HFF-Myc (cell line): ENCODE measurements at places on chromosomes 7 and 10.

DNA sequence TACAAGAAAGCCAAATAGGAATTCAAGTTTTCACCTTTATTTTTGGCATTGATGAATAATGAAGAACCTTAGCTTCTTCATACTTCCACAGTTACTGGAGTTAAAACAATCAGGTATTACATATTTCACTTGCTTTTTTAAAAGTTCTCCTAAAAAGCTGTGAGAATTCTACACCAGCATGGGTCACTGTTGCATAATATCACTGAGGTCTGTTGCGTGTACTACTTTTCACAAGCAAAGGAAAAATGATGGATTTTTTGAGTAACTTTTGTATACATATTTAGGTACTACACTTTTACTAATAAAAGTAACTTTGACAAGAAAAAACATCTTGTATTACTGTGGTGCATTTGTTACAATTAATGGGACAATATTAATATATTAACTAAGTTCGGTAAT is 15.2 kb downstream of the FAM24B start:
- no peak for DNase-seq

- DNase-seq, result no peak
Observed at GRCh38 chr10:33798754-33799153, 464.3 kb upstream of the NRP1 start.

- no peak for DNase-seq
Observed at GRCh38 chr7:82263920-82264782, 179.4 kb downstream of the CACNA2D1 start.

DNA sequence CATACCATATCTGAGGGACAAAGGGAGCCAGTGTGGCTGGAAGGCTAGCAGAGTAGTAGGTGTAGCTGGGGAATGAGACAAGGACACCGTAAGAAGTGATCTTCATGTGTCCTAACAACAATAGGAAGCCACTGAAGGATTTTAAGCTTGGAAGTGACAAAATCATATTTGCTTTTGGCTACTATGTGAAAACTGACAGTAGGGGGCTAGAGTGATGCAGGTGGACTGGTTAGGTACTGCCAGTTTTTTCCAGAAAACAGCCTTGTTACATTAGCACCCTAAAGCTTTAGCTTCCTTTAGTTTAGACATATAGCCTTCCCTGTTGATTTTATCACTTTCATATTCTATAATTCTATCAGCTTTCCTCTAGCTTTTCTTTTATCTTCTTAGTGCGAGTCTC is 637.1 kb downstream of the ANKRD7 start:
- no peak for DNase-seq

GRCh38 chr7:50660040-50660829 is 95.0 kb upstream of the DDC start:
- DNase-seq, result no peak

GRCh38 chr10:2121929-2122328 is 384.6 kb upstream of the ADARB2 start:
- DNase-seq, result no peak

DNA sequence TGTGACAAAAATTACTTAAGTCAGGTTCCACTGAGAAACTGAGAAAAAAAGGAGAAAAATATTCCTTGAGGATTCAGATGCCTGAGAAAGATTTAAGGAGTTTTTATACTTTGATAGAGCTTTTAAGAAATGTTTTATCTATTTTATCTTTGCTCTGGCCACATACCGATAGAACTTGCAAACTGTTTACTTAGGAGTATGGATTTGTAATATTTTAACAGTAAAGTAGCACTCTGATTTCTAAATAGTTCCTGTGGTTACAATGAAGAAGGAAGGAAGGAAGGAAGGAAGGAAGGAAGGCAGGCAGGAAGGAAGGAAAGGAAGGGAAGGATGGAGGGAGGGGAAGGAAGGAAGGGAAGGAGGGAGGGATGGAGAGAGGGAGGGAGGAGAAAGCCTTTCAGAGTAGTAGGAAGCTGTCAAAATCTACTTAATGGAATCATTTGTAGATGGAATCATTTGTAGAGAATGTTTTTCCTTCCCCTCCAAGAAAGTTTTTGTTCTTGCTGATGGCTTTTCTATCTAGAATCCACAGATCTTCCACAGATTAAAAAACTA is 489.0 kb upstream of the ANKRD30A start:
- DNase-seq, result no peak

DNA sequence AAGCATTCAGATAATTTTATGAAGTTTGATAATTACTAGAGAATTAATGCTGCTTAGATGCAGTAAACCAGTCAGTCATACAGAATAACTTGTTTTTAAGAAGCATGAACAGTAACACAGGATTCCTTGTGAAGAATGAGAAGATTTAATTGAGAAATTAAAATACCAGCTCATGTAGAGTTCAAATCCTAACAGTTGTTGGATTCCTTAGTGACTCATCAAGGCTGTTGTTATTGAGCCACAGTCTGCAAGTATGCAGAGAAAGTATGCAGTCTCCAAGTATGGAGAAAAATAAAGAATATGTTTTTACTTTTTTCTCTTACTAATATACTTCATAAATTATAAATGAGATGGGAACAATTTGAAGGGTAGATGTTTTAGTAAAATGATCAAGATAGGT is 30.2 kb upstream of the CYP26C1 start:
- DNase-seq, result peak; percentile 22

GRCh38 chr10:70679498-70679897 is 7.2 kb downstream of the ADAMTS14 start:
- peak; percentile 72 for DNase-seq
